Activated CD4-positive, alpha-beta T cell treated with anti-CD3 and anti-CD28 coated beads for 1 hour (primary cell): ENCODE measurements at places on chromosomes 4 and X.

GRCh38 chr4:116480546-116480945, 604.8 kb downstream of the TRAM1L1 start:
- DNase-seq, result no peak

- no peak for DNase-seq
Observed at GRCh38 chr4:2714061-2714770, 41.9 kb downstream of the TNIP2 start.

DNA sequence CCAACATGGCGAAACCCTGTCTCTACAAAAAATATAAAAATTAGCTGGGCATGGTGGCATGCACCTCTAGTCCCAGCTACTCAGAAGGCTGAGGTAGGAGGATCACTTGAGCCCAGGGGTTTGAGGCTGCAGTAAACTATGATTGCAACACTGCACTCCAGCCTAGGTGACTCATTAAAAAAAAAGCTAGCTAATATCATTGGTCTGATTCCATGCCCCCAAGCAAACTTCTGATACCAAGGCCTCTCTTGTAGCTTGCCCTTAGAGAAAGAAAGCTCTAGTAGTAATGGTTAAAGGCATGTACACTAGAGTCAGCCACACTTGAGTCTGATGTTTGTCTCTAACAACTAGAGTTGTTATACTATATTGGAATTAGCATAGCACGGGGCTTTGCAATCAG, 32.6 kb upstream of the PHF8 start:
- no peak for DNase-seq

DNA sequence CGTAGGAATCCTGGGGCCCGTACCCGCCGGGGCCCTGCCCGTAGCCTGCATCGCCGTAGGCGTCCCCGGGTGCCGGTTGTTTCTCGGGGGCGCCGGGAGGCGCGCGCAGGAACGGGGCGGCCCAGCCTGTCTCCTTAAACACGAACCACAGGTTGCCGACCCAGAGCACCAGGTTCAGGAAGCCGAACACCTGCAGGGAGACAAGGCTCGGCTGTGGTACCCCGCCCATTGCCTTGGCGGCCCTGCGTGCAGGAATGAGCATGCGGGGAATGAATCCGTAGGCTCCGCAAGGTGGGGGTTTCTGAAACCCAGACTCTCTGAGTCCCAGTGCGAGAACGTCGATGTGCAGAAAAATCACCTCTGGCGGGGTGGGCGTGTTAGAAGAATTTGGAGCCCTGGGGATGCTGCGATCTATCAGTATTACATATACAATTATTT, 5.4 kb upstream of the PRICKLE3 start:
- no peak for DNase-seq

- no peak for DNase-seq
Observed at GRCh38 chr4:100062921-100063320, 112.8 kb upstream of the H2AZ1 start.

DNA sequence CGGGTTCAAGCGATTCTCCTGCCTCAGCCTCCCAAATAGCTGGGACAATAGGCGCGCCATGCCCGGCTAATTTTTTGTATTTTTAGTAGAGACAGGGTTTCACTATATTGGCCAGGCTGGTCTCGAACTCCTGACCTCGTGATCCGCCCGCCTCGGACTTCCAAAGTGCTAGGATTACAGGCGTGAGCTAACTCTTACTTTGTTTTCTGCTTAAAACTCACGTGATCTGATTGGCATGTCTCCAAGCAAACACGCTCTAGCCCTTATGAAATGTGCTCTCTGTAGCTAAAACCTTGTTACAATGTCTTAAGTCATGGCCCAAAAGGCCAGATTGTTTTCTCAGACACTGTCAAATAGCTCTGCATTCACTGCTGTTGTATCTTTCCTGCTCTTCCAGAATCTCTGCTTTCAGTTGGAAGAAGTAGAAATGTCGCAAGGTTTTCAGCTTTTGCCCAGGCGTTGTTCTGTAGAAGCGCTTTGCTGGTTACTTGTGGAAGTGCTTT, 39.7 kb upstream of the OGT start:
- no peak for DNase-seq

- DNase-seq, result no peak
Observed at GRCh38 chr4:154939851-154940250, 158.8 kb downstream of the RBM46 start.

DNA sequence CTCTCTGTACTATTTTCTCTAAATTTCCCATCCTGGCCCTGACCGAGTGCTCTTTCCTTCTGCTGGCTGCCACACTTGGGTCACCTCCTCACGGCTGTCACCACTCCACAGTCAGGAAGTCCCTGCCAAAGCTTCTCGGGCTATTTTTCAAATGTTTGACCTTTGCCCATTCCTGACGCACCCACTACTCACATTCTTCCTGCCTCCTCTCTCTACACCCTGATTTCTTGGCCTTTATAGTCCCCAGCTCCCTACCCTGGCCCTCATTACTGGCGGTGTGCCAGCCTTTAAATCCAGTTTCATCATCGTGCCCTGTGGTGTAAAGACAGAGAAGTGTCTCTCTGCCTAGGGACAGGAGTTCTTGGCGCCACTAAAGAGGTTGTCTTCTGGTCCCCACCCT, 46.4 kb upstream of the GATB start:
- no peak for DNase-seq

GRCh38 chrX:100410901-100411801, 1.1 kb upstream of the PCDH19 start:
- no peak for DNase-seq

DNA sequence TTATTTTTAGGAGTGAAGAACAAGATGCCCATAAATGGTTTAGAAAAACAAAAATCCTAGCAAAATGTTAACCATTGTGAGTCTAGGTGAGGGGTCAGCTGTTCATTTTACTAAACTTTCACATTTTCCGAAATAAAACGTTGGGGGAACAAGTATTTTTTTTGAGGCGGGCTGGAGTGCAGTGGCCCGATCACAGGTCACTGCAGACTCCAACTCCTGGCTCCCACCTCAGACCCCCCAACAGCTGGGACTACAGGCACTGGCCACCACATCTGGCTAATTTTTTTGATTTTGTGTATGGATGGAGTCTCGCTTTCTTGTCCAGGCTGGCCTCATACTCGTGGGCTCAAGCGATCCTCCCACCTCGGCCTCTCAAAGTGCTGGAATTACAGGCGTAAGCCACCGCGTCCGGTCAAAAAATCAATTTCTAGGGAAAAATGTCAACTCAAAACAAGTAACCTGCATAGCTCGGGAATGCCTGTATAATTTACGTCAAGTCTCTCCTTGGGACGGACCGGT, 742 bp upstream of the TAF1 start:
- DNase-seq, result no peak

DNA sequence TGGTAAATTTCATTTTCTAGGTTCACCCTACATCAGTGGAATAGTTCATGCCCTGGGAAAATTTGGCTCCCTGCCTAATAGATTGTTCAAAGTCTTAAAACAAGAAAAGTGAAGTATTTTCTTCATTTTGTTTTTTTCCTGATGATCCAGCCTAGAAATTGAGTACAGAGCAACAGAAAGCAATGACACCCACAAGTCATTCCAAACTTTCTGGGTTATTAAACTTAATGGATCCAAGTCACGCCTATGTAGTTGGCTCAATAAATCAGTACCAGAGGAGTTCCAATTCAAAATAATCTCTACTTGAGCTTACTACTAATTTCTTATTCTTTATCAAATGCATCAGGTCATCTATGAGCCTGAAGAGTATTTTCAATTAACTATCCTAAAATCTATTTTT, 937.6 kb upstream of the SLIT2 start:
- DNase-seq, result no peak

DNA sequence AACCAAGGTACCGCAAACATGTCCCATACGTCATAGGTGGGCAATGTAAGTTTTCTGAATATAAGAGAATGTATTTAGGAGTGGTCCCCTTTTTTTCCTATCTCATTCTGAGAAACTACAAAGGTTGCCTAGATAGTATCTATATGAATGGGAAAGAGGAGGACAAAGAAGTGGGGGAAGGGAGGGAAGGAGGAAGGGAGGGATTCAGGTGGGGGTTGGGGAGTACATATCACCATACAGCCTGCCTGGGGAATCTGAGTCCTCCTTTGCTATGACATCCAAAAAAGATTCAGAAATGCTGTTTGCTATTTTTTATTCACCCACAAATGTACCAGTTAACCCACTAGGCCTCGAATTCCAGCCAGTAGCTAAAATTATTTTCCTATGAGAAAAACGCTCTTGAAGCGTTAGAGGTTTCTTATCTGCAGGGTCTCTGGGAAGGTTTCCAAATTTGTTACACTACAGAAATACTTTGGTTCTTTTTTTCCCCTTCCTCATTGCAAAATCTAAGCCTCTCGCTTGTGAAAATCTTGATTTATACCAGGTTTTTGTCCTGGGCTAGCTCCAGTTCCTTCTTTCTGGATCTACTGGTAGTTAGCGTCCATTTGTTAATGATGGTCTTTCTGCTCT, 212.9 kb downstream of the NSUN7 start:
- DNase-seq, result no peak

- no peak for DNase-seq
Observed at GRCh38 chr4:151641167-151641566, 119.6 kb downstream of the GATB start.

- no peak for DNase-seq
Observed at GRCh38 chrX:119573840-119574393, 446 bp upstream of the UBE2A start.

DNA sequence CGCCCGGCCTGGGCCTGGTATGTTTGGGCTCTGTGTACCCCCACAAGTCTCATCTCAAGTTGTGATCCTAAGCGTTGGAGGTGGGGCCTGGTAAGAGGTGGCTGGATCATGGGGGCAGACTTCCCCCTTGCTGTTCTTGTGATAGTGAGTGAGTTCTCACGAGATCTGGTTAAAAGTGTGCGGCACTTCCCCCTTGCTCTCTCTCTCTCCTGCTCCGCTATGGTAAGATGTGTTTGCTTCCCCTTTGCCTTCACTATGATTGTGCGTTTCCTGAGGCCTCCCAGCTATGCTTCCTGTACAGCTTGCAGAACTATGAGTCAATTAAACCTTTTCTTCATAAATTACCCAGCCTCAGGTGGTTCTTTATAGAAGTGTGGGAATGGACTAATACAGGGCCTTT, 53.0 kb downstream of the CHST7 start:
- no peak for DNase-seq

- no peak for DNase-seq
Observed at GRCh38 chrX:9311421-9312160, 153.3 kb upstream of the TBL1X start.

DNA sequence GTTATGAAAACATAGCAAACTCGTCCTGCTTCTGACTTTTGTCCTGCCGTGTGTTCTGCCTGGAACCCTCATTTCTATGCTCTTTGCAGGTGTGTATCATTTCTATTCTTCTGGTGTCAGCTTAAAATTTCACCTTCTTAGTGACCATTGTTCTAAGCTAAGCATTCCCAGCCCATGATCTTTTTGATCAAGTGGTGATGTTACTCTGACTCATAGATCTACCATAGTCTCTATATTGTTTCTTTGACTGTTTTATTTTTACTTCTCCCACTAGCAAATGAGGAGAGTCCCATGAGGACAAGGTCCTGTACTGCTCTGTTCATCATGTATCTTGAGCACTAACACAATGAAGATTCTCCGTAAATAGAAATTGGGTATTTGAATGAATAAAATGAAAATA, 14.1 kb upstream of the CXCL6 start:
- no peak for DNase-seq

GRCh38 chrX:39852491-39852890, 245.3 kb downstream of the BCOR start:
- no peak for DNase-seq

GRCh38 chr4:115233600-115233999, 120.2 kb upstream of the NDST4 start:
- DNase-seq, result no peak

GRCh38 chrX:85517994-85518718, 138.7 kb upstream of the POF1B start:
- DNase-seq, result no peak

DNA sequence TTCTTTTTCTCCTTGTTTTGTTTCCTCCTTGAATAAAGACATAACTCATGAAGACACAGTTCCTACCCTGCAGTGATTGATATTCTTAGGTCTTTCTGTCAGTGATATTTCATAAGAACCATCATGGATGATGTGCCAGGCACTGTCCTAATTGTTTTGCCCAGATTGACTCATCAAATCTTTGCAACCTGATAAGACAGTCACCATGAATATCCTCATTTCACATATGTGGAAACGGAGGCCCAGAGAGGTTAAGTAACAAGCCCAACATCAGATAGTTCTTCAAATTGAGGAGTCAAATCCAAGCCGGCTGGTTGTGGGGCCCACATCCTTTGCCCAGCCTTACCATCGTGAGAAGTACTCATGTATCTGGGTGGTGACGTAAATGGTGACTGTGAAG, 69.9 kb downstream of the SEL1L3 start:
- DNase-seq, result no peak

DNA sequence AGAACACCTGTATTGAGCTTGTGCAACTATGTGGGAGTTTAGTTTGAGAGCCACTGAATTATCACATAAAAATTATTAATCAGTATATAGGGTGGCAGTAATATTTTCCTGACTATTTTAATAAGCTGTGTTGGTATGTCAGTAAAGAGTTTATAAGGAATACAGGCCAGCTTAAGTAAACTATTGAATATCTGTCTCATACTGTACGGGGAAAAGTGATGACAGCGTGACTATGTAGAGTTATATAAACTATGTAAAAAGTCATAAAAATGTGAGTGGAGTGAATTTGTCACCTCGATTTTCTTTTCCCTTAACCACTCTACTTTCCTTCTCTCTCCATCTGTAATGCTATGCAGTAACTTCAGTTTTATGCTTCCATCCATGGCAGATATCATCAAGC, 250.2 kb downstream of the BMPR1B start:
- no peak for DNase-seq

GRCh38 chr4:183898456-183898855, 6.7 kb upstream of the STOX2 start:
- DNase-seq, result no peak

- DNase-seq, result no peak
Observed at GRCh38 chrX:9758021-9758638, 7.5 kb downstream of the GPR143 start.

- DNase-seq, result no peak
Observed at GRCh38 chrX:142149919-142150318, 55.2 kb downstream of the MAGEC2 start.

DNA sequence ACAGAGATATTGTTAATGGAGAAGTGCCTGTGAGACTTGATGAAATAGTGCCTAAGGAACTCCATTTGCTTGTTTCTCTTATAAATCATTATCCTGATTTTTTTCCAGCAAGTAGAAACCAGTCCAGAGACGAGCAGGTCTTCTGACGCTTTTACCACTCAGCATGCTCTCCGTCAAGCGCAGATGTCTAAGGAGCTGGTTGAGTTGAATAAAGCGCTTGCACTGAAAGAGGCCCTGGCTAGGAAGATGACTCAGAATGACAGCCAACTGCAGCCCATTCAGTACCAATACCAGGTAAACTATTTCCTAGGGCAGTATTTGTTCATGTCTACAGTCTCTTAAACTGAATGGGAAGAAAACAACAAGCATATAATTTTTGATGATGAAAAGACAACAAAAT, 63.6 kb downstream of the KIF4A start:
- DNase-seq, result no peak

GRCh38 chr4:7861440-7861881, 78.2 kb downstream of the AFAP1 start:
- no peak for DNase-seq
